ENCODE measurements at places on chromosomes 6 and 20.

DNA sequence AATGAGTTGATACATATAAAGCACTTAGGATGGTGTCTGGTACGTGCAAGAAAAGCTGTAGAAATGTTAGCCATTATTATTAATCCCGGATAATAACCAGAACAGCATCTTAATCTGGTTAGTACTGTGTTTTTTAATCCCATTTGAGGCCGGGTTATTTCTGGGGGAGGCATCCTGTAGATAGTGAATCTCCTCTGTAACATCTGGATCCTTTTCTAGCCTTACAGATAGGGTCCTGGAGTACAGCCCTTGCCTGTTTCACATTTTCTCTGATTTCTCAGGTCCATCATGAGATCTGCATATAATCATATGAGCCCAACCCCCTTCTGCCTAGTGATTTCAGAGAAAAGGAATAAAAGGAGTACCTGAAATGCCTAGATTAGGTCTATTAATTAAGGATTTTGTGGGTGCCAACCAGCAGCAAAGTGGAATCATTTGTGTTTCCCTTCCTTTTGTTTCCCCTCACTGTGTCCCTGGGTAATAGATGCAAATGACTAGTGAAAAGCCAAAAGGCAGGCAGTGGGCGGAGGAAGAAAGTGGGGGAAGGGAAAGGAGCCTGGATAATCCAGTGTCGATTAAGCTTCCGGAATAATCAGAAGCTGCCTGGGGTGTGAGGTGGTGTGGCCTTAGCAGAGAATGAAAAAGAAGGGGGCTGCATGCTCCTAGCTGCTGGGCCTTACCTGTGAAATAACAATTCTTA is 88.9 kb downstream of the SOBP start:
- DNase-seq = no peak

- DNase-seq = no peak
These were observed 15.8 kb downstream of the NFATC2 start for GRCh38 chr20:51526754-51527153.

- DNase-seq = no peak
These were observed 426.6 kb upstream of the MAP3K7 start for GRCh38 chr6:91013511-91013910.

DNA sequence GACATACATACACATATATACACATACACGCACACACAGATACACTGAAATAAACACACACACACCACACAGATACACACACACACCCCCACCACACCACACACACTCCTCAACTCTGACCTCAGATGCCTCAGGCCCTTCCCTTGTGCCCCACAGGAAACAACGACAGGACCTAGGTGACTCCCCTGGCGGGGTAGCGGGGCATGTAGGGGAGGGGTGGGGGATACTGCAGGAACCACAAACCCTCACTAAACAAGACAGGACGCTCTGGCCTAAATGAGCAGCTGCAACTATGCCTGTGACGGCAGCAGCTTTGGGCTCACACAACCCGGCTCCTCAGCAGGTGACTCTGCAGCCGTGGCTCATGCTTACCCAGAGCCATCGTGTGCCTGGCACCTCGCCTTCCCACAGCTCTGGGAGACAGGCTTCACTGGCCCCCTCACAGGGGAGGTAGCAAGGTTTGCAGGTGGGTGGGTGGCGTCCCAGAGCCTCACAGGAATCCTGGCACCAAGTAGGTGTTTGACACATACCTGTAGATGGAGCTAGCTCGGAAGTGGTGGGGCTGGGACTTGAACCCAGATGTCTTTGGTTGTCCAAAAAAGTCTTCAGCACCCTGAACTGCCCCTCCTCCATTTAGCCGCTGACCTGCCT is 100.8 kb downstream of the GRM4 start:
- DNase-seq = no peak

GRCh38 chr6:51266604-51267003 is 447.9 kb downstream of the TFAP2B start:
- no peak for DNase-seq
